ENCODE measurements at places on chromosomes 12 and 14.

DNA sequence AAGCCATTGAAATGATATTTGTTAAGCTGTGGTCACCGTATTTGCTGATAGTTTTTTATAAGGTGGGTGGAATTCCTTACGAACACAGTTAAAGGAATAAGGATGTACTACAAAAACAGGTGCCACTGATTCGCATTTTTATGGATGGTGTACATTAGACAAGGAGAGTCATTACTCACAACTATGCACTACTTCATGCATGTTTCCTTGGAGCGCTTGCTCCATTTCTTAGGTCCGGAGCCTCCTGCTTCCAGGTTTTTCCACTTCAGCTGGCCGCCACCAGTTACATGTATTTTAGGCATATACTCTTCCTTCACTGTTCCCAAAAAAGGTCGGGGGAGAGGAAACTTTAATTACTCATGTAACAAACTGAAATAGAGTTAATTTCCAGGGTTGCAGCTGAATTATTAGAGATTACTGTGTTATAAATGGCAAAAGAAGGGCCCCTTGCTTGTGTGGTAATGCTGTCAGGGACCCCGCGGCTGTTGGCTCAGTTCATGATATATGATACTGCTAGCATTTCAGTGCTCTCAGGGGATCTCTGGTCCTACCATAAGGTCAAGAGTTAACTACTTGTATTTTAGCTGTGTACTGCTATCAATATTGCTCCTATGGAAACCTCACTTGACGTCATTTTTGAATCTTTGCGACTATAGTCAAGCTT lies 454.7 kb downstream of the NPAS3 start:
- DNase-seq = no peak

DNA sequence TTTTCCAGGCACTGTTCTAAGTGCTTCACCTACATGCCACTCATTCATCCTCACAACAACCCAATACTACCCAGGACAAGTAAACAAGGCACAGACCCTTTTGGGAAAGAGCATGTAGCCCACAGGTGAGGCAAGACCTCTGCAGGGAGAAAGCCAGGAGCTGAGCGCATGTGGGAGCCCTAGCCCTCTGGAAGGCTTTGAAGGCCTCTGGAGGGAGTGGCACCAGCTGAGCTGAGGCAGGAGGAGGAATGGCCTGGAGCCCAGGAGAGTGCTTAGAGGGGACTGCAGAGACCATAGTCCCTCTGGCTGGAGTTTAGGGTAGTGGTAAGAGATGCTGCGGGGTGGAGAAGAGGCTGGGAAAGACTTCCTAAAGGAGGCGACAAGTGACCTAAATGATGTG lies 516.5 kb downstream of the FUT8 start:
- DNase-seq = no peak

DNA sequence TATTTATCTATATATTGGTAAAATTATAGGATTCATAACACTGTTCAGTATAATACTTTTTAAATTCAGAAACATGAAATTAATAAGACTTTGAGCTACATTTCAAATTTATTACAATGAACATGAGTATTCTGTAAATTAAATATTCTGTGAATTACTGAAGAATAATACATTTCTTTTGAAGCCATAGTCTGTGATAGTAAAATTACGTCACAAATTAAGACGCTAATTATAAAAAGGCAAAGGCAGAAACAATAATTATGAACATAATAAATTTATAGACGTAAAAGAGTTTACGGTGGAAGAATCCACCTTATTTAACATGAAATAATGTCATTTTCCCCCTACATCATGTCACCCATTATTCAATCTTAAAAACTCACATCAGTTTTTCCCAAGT lies 118.9 kb downstream of the NOVA1 start:
- DNase-seq = no peak

GRCh38 chr14:42368234-42368633 lies 761.6 kb downstream of the LRFN5 start:
- no peak for DNase-seq

- no peak for DNase-seq
These were observed 4.6 kb upstream of the LRRC23 start for GRCh38 chr12:6899837-6900519.

DNA sequence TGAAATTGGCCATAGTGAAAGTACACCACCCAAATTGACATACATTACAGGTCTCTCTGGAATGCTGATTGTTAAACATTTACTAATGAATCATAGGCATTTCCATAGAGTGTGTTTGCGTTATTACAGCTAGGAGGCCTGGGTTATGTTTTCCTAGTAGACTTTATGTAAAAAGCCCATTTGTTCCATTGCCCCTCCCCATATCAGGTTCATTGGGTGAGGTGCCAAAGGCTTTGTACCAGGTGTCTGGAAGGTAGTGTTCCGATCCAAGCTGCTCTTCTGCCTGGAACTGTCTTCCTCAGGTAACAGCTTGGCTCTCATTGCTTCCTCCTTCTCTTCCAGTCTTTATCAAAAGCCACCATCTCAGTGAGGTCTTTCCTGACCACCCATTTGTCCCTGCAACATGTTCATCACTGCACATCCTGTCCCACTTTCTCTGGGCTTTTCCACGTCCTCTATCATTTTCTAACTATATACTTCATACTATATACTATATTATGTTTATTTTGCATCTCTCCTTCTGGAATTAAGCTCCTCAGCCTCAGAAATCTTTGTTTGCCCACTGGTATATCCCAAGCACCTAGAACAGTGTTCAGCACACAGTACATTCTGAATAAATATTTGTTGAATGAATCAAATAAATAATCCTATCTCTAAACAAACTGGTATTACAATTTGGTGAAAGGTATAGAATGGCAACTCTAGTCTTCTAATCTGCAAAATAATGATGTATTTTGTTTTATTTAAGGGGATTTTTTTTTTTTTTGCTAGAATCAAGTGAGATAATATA lies 252.3 kb downstream of the KTN1 start:
- no peak for DNase-seq

DNA sequence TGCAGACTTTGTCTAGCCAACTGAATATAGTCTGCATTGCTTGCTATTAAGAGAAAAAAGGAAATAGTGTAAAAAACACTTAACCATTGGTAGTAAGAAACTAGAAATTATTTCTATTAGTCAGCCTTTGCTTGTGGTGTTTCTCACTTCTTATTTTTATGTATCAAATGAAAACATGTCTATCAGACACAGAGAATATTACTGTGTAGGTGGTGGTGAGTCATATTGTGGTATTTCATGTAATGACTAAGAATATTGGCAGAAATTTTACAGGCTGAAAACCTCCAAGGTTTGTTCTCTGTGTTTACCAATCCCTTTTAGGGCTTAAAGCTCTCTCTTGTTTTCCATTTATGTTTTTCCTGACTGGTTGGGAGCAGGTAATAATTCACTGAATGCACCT lies 87.2 kb downstream of the DAAM1 start:
- no peak for DNase-seq

- DNase-seq = no peak
These were observed 16.7 kb downstream of the FNTB start for GRCh38 chr14:65003394-65003793.

- no peak for DNase-seq
These were observed 43.3 kb upstream of the NT5DC3 start for GRCh38 chr12:103884316-103884715.

DNA sequence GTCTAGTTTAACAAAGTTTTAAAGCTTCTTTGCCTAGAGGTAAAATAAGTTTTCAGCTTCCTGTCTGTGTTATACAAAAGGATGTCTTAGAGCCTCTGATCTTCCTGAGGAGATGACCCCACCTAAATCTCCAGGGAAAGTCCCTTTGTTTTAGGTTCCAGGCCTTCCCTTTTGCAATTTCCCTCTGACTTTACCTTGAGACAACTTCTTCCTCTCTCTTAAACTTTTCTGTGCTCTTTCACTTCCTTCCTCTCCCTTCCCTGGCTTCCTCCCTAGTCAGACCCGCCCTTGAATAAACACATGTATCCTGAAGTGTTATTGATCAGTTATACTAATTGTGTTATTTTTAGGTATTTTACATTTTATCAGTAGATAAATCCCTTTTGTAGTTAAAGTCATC lies 134.8 kb downstream of the DYRK2 start:
- no peak for DNase-seq

GRCh38 chr12:120225852-120226640 lies 25.1 kb upstream of the RPLP0 start:
- no peak for DNase-seq
